ENCODE measurements at places on chromosomes 16 and 17. TPM values are rescaled to one million over a fixed set of nuclear protein-coding genes. Genes with fewer than 3 reads are reported as not detected.

GRCh38 chr16:47136099-47136842, 7.5 kb downstream of the NETO2 start:
- peak; percentile 45 for DNase-seq

DNA sequence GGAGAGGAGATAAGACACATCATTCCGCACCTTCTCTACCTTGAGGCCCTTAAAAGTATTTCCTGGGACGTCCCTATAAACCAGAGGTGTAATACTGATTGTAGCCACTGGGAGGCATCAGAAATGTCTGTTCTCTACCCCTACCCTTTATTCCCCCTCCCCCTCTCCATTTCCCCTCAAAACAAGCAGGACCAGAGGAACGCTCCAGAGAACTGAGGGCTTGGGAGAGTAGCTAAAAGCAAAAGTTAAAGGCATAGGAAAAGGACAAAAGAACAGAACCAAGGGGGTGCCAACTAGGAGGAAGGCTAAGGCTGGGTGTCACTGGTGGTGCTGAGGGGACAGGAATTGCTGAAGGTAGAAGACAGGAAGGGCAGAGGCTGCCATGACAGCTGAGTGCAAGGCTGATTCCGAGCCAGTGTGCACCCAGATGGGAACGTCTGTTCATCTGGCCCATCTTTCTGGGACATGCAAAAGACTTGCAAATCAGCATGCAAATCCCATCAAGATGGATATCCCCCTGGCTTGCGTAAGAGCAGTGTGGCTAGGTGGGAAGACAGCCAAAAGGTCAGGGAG, 6.7 kb downstream of the CAMTA2 start:
- DNase-seq, result peak; percentile 46

DNA sequence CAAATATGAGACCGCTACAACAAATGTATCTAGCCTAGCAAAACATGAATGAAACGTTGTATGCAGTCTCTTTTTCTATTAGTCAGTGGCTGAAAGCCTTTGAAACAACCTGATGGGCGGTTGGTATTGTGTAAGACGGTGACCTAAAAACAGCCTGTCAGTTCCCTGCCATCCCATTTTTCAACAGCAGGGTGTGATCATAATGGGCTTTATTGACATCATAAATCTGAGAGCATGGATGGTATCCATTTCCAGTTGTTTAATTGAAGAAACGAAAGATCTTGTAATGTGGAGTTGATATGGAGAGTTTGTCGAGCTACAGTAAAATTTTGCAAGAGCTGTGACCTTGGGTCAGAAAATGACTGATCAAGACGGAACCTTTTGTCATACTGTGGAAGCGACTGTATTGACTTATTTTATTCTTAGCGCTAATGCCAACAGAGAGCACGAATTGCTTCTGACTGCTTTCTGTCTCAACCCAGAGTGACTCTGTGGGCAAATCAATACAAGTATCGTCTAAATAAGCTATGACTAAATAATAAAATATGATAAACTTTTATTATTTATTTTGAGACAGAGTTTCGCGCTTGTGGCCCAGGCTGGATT, 12.3 kb upstream of the MEIOB start:
- no peak for DNase-seq

GRCh38 chr16:48542966-48543365, 67.0 kb downstream of the N4BP1 start:
- DNase-seq, result no peak

- no peak for DNase-seq
Measured at GRCh38 chr17:82384051-82384729, 12.6 kb downstream of the UTS2R start.

- DNase-seq, result no peak
Measured at GRCh38 chr17:57544834-57545463, 200.2 kb downstream of the CCDC182 start.

- no peak for DNase-seq
Measured at GRCh38 chr17:66920435-66920834, 44.1 kb upstream of the CACNG4 start.

- DNase-seq, result no peak
Measured at GRCh38 chr17:2459917-2460271, 51.8 kb downstream of the METTL16 start.

- DNase-seq, result no peak
Measured at GRCh38 chr17:6168296-6168695, 98.1 kb downstream of the WSCD1 start.

DNA sequence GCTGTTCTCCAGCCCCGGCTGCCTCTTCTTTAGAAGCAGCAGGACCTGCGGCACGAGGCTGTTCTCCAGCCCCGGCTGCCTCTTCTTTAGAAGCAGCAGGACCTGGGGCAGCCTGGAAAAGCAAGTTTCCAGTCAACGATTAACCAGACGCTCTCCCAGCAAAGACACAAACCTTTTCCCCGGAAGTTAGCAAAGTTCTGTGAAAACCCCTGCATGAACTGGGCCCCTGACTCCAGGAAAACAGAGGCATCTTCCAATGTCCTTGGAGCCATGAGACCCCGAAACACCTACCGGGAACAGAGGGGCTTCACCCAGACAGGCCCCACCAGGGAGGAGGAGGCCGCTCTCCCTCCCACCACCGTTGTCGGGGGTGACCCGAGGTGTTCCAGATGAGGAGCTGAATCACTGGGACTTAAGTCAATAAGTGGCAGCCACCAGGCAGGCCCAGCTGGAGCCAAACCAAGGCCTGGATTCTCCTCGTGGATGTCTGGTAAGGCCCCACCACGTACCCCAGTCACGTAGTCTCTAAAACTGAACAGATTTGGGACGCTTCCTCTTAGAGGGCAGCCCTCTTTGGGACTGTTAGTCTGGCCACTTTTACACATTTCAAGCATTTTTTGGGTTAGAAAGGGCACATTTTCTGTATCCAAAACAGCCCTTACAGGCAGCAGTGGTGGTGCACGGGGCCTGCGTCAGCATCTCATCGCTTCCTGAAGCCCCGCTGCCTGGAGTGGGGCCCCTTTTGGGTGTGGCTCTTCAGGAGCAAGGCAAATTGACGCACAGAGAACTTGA, at the start of gene RPH3AL:
TSS of gene RPH3AL (minus strand) at position 387 of the 792 bp plus-strand sequence. CDS start 25,264 bp downstream, outside the sequence.
- DNase-seq, result no peak

- no peak for DNase-seq
Measured at GRCh38 chr17:20279631-20280030, 187.7 kb downstream of the LGALS9B start.

DNA sequence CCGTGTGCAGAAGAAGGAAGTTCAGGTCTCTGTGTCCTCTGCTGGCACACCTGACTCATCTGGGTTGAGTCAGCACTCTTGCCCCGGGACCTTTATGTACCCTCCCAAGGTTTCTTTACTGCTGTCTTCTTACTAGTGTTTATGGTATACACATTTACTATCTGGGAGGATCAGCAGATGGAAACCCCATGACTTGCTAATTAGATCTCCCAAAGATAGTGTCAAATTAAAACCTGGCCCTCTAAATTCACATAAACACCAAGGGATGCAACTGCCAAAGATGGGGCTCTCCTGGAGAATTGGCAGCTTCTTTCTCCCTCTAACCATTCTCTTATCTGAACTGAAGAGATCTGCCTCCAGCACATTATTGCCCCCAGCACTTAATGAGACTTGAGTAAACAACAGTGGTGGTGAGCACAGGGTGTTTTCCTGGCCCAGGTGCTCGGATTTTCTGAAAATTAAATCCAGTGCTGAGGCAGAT, 718.1 kb upstream of the SOX9 start:
- DNase-seq, result no peak

GRCh38 chr16:47413041-47413440, 47.8 kb downstream of the ITFG1 start:
- DNase-seq, result no peak

DNA sequence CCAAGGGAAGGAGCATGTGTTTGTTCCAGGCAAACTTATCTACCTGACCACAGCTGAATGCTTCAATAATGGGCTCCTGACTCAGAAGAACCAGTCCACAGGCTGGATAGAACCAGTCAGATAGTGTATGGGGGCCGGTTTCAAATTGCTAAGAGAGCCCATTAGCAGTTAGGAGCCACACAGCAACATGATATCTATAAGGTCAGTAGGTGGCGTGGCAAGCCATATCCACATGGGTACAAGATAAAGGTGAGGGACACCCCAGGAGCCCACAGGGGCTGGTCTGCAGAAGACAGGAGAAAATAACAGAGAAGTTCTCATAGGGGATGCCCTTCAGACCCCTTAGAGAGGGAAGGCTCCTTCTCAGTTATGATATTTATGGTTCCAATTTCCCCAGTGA, 31.6 kb upstream of the CDRT15 start:
- DNase-seq, result no peak

- DNase-seq, result no peak
Measured at GRCh38 chr16:59342669-59343068, 608.6 kb upstream of the GOT2 start.

DNA sequence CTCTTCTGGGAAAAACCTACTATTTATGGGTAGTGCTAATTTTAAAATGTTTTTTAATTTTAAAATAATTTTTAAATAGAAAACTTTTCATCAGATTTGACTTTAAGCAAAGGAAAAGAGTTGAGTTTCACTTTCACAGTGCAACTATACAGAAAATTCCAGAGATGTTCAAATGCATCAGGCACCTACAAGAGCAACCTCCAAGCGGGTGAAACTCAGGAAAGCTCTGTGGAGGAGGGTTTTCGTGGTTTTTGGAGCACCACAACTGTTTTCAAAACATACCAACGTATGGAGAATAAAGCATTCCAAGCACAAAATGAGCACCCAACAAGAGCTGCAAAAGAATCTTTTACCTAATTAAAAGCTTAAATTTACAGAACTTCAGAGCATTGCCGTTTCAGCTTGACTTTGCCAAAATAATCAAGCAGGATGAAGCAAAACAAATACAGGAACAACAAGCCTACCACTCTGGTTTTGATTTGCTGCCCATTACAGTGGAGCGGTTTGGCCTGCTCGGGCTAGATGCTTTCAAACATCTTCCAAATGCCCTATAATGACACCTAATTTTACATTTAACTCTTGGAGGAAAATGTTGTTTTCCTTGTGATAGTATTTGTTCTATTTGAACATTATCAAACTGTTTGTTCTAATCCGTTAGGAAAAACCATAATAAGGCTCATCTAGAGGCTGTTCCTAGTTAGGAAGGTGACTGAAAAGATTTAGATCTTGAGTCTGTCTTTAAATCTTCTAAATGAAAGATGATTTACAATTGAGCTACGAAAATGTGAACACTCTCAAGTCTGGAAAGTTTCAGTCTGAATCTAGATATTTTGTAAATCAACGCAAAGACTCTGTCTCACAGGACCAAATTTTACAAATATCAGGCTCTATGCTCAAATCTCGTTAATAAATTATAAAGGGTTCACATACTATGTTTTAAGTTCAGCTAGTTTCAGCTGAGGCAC, 34.5 kb downstream of the NACA2 start:
- DNase-seq, result peak; percentile 24

DNA sequence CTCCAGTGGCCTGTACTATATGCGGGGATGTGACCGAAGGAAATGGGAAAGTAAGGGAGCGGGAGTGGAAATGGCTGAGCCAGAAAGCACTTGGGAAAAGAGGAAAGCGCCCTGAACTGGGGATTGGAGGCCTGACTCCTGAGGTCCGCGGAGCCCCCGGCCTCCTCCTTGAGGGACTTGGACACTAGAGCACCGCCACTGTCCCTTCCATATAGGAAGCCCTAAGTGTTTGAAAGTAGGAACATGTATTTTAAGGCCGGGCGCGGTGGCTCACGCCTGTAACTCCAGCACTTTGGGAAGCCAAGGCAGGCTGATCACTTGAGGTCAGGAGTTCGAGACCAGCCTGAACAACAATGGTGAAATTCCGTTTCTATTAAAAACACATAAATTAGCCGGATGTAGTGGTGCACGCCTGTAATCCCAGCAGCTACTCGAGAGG, 530 bp upstream of the ZDHHC7 start:
- no peak for DNase-seq

GRCh38 chr17:46910179-46910927, 12.6 kb upstream of the GOSR2 start:
- no peak for DNase-seq

- DNase-seq, result no peak
Measured at GRCh38 chr16:13528691-13529090, 391.3 kb upstream of the ERCC4 start.

DNA sequence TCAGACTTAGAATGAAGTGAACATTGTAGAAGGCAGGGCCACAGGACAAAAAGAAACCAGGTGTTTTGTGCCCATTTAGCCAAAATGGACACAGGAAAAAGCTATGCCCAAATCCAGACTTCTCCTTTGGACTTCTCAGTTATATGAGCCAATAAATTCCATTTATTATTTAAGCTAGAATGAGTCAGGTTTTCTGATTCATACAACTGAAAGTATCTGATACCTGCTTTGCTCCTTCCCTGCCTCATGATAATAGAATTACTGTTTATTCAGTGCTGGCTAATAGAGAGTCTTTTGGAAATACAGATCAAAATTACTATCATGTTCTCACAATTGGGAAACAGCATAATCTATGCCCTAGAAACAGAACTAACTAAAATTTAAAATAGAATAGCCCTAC, 8.7 kb upstream of the CPD start:
- DNase-seq, result peak; percentile 46

DNA sequence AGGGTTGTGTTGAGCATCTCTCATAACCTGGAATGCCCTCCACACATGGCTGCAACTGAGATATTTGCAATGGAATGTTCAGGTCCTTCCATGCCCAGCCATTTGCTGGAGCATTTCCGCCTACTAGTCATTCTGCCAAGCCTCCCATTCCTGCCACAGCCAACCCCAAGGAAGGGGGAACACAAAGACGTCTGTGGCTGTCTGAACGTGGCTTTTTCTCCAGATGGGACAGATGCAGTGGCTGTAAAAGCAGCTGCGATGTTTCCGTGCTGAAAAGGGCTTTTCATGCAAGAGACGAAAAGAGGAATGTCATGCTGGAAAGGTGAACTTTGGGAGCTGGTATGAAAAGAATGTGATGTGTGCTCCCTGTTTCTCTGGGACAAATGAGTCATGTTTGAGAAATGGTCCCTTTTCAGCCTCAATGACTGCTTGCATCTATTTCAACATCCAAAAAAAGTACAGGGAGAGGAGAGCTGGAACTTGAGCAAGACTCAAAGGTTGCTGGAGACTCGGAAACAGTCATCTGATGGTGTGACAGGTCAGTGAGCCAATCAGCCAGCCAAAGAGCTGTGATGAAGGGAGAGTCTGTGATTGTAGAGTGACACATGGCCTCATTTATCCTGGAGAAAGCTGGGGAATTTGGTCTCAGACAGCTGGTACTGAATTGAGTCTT, 208.9 kb downstream of the SHISA9 start:
- no peak for DNase-seq

GRCh38 chr17:66652840-66653507, 181.9 kb upstream of the CACNG5 start:
- peak; percentile 74 for DNase-seq

- no peak for DNase-seq
Measured at GRCh38 chr17:4766723-4767122, 5.0 kb upstream of the TM4SF5 start.

The TOM1L1 gene
- total RNA-seq, result 20.1 TPM

The TIMP2 gene
- 43.9 TPM for total RNA-seq

The NARF gene
- total RNA-seq, result 70.8 TPM

The SPNS2 gene
- not detected for total RNA-seq

The NDUFAF8 gene
- total RNA-seq, result 21.1 TPM

The CLEC3A gene
- not detected for total RNA-seq

The KRT31 gene
- not detected for total RNA-seq

The NXPH3 gene
- 0.28 TPM for total RNA-seq

The PDILT gene
- not detected for total RNA-seq

The TUBB3 gene
- total RNA-seq, result 311 TPM

The AATK gene
- not detected for total RNA-seq

The TBC1D3L gene
- total RNA-seq, result 0.28 TPM

The EVPLL gene
- total RNA-seq, result not detected

The SCIMP gene
- total RNA-seq, result not detected

The INPP5K gene
- total RNA-seq, result 16.4 TPM

The BICDL2 gene
- 0.18 TPM for total RNA-seq

The ARHGDIG gene
- total RNA-seq, result 0.36 TPM

The PLEKHM1 gene
- 4.7 TPM for total RNA-seq

The P2RX5 gene
- 1.7 TPM for total RNA-seq

The PLD6 gene
- 1.1 TPM for total RNA-seq
